ENCODE measurements at places on chromosomes 5 and 9.

GRCh38 chr5:122310889-122311288 lies 1.1 kb upstream of the SNCAIP start:
- no peak for DNase-seq

DNA sequence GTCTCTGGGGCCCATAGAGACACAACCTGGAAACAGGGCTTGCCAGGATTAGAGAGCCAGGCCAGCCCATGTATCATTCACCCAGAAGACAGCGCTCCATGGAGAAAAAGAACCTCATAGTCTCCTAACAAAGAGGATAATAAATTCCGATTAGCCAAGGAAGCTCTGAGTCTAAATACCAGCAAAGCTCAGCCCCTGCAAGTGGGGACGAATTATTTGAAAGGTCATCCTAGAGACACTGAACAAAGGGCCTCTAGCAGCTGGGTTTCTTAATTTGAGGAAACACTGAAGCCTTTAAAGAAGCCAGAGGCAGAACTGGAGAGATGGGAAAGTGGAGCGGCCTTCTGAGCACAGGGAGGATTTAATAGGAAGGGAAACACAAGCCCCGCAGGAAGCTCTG lies 287.1 kb upstream of the ZNF462 start:
- DNase-seq, result no peak

GRCh38 chr5:176167800-176168199 lies 70.4 kb upstream of the SIMC1 start:
- no peak for DNase-seq

DNA sequence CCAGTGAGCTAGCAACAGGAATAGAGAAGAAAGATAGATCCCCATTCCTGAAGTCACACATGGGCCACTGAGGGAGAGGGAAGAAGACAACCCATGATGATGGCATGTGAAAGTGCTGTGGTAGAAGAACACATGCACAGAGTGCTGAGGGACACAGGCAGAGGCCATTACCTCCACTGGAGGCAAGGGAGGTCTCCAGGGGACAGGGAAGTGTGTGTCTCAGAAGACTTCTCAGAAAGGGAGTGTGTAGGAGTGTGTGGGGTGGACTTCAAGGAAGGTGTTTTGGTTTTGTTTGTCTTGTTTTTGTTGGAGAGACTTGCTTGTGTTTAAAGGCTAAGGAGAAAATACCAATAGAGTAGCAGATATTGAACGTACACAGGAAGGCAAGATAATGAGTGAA lies 77.0 kb upstream of the SMARCA2 start:
- DNase-seq, result no peak

GRCh38 chr9:109922617-109923470 lies 142.8 kb downstream of the PALM2AKAP2 start:
- no peak for DNase-seq

- no peak for DNase-seq
Observed at GRCh38 chr5:41967401-41967800, 42.3 kb downstream of the FBXO4 start.

DNA sequence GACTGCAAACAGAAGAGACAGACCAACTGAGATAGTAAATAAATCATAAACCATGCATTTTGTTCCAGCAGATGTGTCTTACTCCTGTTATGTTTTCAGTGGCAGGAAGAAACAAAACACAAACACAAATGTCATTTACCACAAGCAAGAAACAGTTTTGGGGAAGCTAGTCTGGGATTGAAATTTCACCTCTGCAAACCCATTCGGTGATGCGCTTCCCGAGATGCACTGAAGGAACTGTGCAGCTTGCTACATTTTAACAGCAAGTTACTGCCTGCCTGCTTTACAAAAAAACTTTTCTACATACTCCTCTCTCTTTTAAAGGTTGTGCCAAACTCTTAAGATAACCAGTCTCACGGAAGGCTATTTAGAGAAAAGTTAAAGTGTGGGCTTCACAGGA lies 3.2 kb downstream of the MACROH2A1 start:
- DNase-seq, result no peak

DNA sequence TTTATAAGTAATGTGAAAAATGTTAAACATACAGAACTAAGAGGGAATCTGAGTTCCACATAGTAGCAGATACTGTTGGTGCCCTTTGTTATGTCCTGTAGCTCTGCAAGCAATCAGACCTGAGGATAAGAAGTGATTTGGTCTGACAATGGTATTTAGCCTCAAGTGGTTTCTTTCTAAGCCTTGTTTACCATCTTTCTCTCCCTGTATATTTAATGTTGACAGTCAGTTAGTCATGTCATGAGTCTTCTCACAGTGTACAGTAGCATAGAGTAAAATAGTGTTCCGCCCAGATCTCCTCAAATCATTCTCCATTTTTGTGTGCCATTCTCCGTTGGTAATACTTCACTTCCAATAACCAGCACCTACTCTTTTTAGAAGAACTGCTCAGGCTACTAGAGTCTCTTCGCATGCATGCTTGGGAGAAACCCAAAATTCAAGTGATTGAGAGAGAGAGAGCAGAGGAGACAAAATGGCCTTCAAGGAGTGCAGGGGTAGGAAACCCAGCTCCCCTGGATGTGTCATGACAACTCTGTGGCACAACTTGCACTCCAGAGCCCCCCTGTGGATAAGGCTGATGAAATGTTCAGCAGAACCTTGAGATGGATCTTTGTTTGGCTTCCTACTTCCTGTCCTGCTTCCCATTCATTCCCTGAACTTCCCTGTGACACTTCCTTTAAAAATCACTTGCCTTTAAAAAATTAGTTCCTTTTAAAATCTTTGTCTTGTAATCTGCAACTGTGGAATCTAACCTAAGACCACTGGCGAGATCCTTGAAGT lies 129.2 kb upstream of the FST start:
- DNase-seq, result no peak

DNA sequence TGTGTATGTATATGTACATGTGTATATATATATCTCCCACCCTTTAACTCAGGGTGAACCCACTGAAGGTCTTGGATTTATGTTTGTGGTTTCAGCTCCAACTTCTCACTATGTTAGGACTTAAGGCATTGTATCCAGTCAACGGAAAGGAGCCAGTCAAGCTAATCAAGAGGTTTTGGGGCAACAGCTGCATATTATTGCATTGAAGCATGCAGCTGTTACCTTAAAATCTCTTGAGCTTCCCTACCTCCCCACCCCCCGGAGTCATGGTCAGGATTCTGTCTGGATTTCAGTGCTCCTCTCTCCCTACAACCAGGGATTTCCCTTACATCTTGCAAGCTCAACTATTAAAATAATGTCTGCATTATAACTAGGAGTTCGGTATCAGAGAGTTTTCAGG lies 399.5 kb downstream of the SPOCK1 start:
- no peak for DNase-seq

DNA sequence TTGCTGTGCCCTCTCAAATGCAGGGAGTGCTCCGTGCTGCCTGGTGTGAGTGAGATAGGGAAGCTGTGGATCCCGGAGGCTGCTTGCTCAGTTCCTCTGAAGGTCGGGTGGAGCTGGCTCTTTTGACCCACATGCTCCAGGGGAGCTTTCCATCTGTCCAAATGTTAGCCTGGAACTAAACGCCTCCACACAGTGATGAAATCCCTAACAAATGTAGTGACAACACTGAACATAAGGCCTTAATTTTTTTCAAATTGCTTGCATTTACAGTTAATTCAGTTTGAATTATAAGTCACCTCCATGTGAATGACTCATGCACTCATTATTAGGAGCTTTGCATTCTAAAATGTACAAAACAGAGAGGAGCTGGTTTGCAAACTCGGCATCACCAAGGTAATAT lies 27.0 kb downstream of the PRDM6 start:
- no peak for DNase-seq

DNA sequence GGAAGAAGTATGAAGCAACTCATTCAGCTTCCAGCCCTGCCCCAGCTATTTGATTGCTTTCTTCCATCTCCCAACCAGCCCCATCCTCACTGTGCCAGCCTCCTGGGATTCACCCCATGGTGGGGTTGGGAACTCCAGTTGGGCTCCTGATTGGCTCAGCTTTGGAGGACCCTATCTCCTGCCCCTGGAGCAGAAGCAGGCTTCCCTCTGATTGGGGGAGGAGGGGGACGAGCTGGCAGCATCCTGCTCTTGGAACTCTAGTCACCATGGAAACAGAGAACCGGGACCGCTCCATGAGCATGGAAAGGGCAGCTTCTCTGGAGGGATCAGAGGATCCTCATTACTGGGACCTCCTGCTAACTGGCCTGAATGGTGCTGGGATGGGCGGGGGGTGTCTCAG lies 2.6 kb downstream of the SLC6A7 start:
- no peak for DNase-seq

DNA sequence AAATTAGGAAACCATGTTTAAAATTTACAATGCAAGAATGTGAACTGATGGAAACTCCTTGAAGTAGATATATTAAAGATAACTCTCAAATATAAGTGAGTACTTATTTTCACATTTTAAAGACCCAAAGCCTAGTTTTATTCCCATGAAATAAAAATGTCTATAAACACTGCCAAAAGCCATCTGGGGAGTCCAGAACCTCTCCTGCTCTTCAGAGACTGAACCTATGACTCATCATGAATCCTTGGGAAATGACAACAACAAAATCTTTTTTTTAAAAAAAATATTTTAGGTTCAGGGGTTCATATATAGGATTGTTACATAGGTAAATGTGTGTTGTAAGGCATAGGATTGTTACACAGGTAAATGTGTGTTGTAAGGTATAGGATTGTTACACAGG lies 33.8 kb upstream of the FYB1 start:
- DNase-seq, result no peak

DNA sequence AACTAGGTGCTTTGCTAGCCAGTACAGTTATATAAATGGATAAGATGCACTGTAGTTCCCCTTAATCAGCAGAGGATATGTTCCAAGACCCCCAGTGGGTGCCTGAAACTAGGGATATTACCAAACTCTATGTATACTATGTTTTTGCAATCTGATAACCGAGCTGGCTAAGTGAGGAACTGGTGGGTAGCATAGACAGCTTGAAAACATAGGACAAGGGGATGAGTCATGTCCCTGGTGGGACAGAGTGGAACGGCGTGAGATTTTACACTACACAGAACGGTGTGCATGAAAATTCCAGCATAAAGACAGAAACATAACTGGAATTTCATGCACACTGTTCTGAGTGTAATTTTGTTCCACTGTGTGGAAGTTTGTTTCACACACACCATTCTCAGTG lies 86.9 kb downstream of the BASP1 start:
- no peak for DNase-seq

DNA sequence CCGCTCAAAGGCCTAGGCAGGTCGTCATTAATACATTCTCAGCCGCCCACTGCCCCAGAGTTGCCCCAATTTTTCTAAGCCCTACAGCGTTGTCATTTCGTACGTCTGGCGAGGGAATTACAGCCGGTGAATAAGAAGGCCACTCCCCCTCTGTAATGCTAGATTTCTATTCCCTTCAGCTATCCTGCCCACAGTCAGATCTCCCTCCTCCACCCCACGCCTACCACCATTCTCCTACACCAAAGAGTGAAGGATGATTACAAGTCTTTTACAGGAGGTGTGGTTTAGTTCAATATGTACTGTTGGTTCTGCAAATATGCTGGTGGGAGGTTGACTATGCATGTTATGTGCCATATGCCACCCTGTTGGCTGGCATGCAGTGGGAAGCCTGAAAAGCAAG lies 83.7 kb upstream of the SMIM15 start:
- no peak for DNase-seq

DNA sequence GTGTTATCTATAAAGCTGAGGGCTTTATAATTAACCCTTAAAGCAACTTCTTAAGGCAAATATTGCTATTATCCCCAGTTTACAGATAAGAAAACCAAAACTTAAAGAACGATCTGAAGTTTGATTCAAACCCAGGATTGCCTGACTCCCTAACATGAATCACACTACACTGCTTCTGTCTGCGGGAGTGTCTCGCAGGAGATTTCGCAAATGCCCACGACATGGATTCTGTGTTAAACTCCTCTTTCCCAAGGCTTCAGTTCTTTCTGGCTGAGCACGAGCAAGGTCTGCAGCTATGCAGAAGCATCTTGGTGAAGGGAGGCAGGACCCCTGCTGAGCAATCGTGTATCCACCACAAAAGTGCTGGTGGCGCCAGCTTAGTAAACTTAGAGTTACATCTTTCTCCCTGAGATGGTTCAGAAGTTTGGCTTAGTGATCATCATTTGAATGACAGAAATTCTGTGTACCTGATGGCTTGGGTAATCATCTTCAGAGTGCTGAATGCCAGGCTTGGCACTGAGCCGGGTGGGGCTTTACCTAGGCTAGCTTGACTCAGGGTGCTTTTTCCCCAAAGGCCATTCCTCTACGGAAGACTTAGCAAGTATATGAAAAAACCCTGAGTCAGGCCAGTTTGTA lies 81.4 kb upstream of the PIK3R1 start:
- DNase-seq, result no peak

GRCh38 chr9:15485836-15486666 lies 24.7 kb downstream of the PSIP1 start:
- DNase-seq, result no peak

DNA sequence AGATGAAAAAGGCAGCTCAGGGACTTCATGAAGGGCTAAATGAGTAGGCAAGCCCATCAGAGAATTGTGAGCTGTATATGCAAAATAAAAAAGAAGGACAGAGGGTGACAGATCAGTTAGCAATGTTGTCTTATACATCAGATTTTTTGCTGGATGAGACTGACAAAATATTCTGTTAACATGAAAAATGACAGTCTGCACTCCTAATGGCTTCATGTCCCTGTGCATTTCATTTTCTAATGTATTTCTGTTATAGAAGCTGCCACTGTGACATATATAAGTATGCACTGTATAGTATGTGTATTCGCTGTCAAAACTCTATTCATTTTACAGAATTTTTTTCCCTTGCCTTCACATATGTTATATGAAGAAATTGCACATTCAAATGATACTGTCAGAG lies 559.5 kb downstream of the DMRTA1 start:
- DNase-seq, result no peak

GRCh38 chr9:136625101-136626065 lies 37.3 kb upstream of the EGFL7 start:
- DNase-seq, result peak; percentile 29
